CD4-positive, alpha-beta T cell treated with Interferon gamma for 1 hour (primary cell): ENCODE measurements at places on chromosomes 4 and X.
A peak's percentile ranks its signal among the peaks of the same experiment; 100 is the strongest.

DNA sequence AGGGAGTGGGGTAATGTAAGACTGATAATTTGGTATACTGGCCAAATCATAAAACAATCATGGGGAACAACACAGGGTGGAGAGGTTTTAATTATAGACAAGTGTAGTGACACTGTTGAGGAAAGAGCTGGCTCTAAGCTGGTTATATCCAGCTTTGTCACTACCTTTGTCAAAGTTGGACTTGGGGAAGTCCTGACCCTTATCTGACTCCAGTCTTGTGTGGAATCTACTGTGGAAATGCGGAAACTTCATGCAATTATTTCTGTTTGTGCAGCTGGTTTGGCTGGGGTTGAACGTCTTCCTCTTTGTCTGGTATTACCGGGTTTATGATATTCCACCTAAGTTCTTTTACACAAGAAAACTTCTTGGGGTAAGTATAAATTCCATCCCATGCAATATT is 2.0 kb downstream of the CYBB start:
- DNase-seq, result no peak

- DNase-seq, result no peak
Measured at GRCh38 chrX:148960060-148960459, 459.6 kb downstream of the AFF2 start.

DNA sequence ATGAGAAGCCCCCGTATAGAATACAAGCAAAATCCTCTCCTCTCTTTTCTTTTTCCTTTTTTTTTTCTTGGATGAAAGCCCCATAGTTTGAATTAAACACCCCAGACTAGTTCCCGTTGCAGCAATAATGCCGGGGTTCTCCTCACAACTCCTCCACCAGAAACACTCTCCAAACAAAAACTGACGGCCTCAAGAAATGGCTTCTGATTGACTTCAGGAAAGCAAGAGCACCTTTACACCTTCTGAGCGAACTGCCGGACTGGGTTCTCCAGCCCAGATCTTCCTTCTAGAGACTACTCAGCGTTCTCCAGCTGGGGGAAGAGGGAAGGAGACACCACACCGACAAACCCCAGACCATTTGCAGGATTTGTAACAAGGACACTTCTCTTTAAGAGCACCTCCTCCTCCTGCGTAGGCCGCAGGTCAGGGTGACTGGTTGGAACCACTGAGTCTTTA is 4.0 kb downstream of the HAND2 start:
- no peak for DNase-seq

GRCh38 chrX:151825925-151826485 is 86.7 kb upstream of the MAGEA4 start:
- DNase-seq, result no peak

GRCh38 chrX:148555101-148555500 is 54.7 kb downstream of the AFF2 start:
- no peak for DNase-seq

- DNase-seq, result no peak
Measured at GRCh38 chrX:31934842-31935370, 863.1 kb upstream of the FTHL17 start.

- DNase-seq, result peak; percentile 21
Measured at GRCh38 chr4:39043861-39044363, 11.7 kb upstream of the TMEM156 start.

DNA sequence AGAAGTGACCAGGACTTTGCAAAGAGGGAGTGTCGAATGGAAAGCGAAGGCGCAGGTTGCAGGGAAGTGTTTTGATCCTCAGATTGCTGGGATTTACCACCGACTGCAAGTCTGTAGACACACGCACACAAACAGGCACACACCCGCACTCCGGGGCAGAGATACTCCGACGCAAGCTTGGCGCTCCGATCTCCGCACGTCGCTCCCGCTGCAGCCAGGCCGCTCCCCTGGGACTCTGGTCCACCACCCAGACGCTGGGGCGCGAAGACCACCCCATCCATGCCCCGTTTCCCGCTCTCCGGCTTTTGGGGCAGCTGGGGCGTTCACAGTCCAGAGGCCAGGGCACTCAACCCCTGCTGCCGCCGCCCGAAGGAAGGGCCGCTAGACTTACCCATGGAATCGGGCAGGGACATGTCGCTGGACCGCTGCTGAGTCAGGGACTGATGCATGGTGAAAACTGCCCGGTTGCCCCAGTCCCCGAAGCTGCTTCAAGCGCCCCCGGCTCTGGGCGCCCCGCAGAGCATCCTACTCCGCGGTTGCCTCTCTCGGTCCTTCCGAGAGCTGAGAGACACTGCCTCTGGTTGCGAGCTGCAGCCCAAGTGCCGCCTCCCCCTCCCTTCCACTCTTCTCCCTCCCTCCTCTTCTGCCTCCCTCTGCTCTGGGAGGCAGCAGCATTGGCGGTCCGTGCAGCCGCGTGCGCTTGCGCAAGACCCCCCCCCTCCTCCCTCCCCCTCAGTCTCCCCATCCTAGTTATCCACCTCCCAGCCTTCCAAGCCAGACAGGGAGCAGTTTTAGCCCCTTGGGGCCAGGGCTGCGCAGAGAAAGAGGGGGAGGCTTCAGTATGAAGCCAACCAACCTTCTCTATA is at the start of gene TMEM255A:
Gene TMEM255A (minus strand): TSS at position 601 of the 866 bp plus-strand sequence. CDS start 152 bp downstream, at position 449.
- DNase-seq, result no peak

DNA sequence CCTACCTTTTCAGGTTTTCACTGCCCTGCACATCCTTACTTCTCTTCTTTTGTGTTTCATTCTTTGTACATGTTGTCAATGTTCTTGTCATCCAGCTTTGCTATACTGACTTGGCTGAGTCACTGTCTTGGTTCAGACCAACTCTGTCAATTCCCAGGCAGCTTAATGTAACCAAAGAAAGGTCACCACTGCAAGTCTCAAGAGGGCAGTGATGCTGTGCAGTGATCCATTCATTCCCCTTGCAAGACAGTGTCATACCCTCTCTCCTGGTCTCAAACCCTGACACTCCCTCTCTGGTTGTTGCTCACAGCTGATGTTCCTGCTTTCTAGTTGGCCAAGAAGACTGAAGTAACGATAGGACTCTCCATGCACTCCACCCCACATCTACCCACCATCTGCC is 17.5 kb downstream of the RAB39B start:
- no peak for DNase-seq

GRCh38 chr4:384311-385010 is 46.8 kb downstream of the ZNF141 start:
- no peak for DNase-seq

DNA sequence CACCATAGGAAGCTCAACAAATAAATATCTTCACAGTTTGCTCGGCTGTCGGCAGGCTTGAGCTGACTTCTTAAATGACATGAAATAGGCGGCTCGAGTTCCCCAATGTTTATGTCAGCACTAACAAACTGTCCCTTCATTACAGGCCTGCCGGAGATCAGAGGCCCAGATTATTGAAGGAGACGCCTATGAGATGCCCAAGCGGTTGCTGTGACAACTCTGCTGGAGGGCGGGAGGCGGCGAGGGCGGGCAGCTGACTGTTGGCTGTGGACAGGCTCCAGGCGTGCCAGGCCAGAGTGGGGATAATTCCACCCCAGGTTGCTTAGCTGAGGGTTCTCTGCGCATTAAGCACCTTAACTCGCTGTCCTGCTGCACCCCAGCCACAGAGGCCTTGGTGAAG is 39.2 kb upstream of the MSX1 start:
- DNase-seq, result no peak

DNA sequence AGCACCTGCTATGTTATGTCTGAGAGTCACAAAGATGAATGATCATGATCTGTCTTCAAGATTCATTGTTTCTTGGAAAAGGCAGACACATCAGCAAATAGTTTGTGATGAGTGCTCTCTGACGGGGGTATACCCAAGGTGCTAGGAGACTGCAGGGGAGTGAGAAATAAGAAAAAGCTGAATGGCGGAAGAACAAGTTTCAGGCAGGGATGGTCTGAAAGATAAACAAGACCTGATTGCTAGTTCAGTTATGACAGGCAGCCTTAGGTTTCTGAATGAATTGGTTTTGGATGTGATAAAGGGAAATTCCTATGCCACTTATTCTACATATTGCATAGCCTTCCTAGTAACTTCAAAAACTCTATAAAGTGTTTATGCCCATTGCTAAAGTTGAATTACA is 327.0 kb upstream of the DKK2 start:
- DNase-seq, result no peak

GRCh38 chr4:152328582-152328981 is 207.3 kb downstream of the FBXW7 start:
- DNase-seq, result no peak

DNA sequence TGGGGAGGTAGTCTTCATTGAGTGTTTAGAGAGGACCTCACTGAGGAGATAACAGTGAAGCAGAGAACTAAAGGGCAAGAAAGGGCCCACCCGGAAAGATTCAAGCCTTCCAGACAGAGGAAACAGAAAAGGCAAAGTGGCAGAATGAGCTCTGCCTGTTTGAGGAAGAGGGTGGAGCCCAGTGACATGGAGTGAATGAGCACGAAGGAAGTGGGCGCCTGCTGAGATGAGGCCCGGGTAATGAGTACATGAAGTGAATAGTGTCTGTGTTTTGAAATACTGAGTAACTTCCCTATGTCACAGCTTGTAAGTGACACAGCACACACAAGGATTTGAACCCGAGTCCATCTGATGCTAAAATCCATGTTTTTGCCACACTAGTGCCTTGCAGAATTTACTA is 32.5 kb upstream of the TLR2 start:
- peak; percentile 77 for DNase-seq

DNA sequence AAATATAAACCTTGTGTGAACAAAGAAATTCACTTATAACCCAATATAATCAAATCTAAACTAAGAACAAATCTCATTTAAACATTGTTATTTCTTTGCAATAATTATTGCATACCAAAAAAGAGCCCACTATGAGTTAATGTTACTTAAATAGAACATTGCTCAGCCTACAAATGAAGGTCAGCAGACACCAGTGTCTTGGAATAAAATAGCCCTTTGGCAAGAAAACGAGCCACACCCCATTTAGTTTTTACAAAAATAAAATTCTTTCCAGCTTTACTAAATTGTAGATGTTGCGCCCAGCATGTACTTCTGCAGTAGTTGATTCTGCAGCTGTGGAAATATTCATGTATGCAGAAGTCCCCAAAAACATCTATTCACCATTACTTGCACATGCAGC is 12.2 kb downstream of the PLS3 start:
- no peak for DNase-seq

GRCh38 chr4:26050212-26050643 is 136.2 kb downstream of the SMIM20 start:
- DNase-seq, result peak; percentile 19

- no peak for DNase-seq
Measured at GRCh38 chr4:74190919-74191397, 33.0 kb downstream of the MTHFD2L start.

DNA sequence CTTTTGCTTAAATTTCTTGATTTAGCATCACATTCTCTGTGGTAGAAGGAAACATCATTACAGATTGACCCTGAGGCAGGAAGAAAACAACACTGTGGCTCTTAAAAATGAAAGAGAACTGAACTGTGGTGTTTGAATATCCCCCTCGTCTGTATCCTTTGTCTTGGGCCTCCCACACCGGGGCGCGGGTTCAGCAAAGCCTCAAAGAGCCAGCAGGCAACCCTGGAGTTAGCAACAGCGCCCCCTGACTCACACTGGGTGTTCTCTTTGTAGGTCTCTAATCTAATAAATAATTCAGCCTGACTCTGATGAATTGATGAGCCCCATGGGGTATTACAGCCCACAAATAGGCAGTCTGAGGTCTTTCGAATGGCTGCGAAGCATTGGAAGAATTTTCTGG is 46.1 kb upstream of the CTSO start:
- no peak for DNase-seq

GRCh38 chr4:174144106-174144505 is 139.4 kb downstream of the FBXO8 start:
- no peak for DNase-seq

- DNase-seq, result peak; percentile 61
Measured at GRCh38 chr4:15963001-15963451, at the start of gene FGFBP2. Gene FGFBP2, minus strand, starts transcription at chr4:15963175. Its CDS starts 46 bp downstream, at chr4:15963129.

GRCh38 chrX:2549876-2550275 is 49.1 kb upstream of the DHRSX start:
- DNase-seq, result no peak

- DNase-seq, result no peak
Measured at GRCh38 chrX:9271789-9272525, 192.9 kb upstream of the TBL1X start.

DNA sequence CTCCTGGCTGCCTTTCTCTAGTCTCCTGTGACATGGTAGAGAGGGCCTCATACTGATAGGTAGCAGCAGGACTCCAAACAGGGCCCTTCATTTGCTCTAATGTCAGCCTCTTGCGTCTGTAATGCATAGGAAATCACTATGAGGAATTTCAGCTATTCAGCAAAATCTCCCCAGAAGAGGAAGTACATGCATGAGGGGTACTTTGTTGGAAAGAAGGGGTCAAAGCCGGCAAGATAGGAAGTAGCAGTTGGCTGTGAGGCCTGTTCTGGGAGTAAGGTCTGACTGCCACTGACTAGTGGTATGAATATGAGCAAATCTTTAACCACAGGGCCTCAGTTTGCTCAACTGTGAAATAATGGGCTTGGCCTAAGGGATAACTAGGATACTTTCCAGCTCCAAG is 283.2 kb downstream of the ARHGAP10 start:
- no peak for DNase-seq

DNA sequence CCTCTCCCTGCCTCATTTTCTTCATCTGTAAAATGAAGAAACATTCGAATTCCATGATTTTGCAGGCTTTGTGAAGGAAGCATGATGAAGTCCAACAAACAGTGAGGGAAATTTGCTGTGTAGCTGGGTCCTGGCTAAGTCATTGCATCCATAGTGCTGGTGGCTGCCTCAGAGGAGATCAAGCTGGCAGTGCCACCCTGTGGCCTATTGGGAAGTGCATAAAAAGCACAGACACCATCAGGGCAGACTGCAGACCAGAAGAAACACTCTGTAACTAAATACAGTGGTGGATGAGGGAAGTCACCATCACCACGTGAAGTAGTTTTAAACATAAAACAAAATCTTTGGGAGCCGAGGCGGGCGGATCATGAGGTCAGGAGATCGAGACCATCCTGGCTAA is 40.7 kb upstream of the DDX3X start:
- peak; percentile 17 for DNase-seq

DNA sequence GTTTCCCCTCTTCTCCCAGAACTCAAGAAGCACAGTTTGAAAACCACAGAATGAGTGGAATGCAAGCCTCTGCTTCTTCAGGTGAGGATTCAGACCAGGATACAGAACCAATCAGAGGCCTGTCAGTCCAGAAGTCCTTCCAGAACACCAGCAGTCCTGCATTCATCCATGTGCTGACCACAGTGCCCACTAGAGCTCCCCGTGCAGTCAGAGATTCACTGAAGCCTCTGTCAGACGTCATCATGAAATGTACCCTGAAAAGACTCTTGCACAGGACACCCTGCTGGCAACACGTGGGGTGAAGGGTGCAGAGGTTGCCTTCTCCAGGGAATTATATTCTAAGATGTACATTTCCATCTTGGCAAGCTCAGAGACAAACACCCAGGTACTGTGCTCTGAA is 75.9 kb upstream of the LSM6 start:
- no peak for DNase-seq

GRCh38 chr4:15930314-15930713 is 8.2 kb downstream of the FGFBP1 start:
- DNase-seq, result no peak

- no peak for DNase-seq
Measured at GRCh38 chr4:165542476-165542875, 163.7 kb downstream of the CPE start.

GRCh38 chr4:125388613-125389012 is 73.9 kb downstream of the FAT4 start:
- no peak for DNase-seq

- DNase-seq, result no peak
Measured at GRCh38 chrX:105745863-105746262, 76.5 kb upstream of the NRK start.
